CD8-positive, alpha-beta memory T cell (primary cell): ENCODE measurements at places on chromosomes 11 and 22. TPM values are rescaled to one million over a fixed set of nuclear protein-coding genes. Genes with fewer than 3 reads are reported as not detected.

SMIM38 gene
- total RNA-seq, result 1.8 TPM

GRCh38 chr11:115069599-115069998, 391.3 kb downstream of the NXPE2 start:
- H3K4me3 ChIP-seq, result no peak overlapping the region
- H3K27me3 ChIP-seq, result no peaks in the 10 kb centered on the region
- H3K27ac ChIP-seq, result no peak overlapping the region
- H3K4me1 ChIP-seq, result no peaks in the 10 kb centered on the region
- no peaks in the 10 kb centered on the region for H3K36me3 ChIP-seq

POU2F3 gene
- total RNA-seq, result not detected

OR8D4 gene
- total RNA-seq, result not detected

POU2AF3 gene
- not detected for total RNA-seq

MB gene
- total RNA-seq, result 2.5 TPM

NUP50 gene
- 172 TPM for total RNA-seq

GRCh38 chr11:126468102-126468521, 112.6 kb downstream of the ST3GAL4 start:
- no peaks in the 10 kb centered on the region for H3K27me3 ChIP-seq
- no peaks in the 10 kb centered on the region for H3K36me3 ChIP-seq
- no peak for DNase-seq
- H3K27ac ChIP-seq, result no peak overlapping the region
- H3K4me1 ChIP-seq, result peaks cover 14% of the 10 kb centered on the region
- H3K4me3 ChIP-seq, result no peak overlapping the region

DNA sequence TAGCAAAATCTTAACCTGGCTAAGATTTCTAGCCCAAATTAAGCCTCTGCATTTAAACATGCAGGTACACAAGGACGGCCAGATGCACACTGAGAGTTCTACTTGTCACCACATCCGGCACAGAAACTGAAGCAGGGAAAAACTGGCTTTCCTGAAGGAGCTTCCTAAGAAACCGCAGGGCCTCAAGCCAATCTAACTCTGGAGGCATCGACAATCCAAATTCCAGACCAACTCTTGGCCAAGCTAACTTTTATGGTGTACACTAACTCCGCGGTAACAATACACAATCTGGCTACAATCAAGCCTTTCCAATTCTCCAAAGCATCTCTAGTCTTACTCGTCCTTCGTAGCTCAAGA, 1.2 kb downstream of the MSANTD2 start:
- peaks cover 29% of the 10 kb centered on the region for H3K4me1 ChIP-seq
- no peak for DNase-seq
- H3K36me3 ChIP-seq, result no peaks in the 10 kb centered on the region
- H3K27ac ChIP-seq, result peak overlapping the region; percentile 94

DNA sequence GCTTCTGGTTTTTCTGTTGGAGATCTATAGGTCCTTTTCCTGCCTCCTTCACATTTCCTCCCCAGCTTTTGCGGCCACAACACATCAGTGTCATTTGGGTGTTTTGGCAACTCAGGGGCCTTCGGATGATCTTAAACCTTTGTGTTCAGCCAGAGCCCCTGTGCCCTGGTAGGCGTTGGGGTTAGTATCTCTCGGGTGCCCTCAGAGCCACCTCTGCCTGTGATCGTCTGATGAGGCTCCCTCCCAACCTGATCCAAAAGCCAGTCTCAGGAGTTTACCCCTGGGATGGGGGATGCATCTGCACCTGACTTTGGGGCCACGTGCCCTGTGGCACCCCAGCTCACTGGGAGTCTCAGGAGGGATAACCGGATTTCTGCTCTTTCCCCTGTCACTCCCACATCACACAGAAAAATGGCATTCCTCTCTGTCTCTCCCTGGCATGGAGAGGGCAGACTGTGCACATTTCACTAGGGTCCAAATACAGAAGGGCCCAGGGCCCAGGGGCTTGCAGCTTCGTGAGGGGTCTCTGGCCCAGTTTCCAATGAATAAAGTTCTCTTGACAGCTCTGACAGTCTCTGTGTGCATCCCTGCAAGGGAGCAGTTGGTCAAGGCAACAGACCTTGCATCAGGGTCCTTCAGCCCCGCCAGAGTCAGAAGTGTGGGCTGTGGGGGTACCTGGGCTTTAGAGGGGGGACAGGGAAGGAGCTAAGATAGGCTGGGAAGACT, 2.6 kb downstream of the RNF26 start:
- no peaks in the 10 kb centered on the region for H3K36me3 ChIP-seq
- DNase-seq, result no peak
- H3K27me3 ChIP-seq, result peaks cover 33% of the 10 kb centered on the region
- H3K4me3 ChIP-seq, result no peak overlapping the region
- H3K27ac ChIP-seq, result no peak overlapping the region
- H3K4me1 ChIP-seq, result peaks cover 14% of the 10 kb centered on the region

DNA sequence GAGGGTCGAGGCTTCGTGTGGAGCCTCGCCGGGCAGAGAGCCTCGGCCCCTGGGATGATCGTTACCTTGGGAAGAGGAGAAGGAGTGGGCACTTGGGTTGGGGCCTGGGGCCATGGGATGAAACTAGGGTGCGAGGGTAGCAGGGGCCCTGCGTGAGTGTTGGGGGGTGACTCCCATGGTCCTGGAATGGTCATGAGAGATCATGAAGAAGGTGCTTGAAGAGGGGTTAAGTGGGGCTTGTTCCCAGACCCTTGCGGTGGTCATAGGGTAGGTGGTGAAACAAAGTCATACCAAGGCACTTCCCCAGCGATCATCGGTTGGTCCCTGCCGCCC, 284 bp downstream of the CCS start:
- H3K4me3 ChIP-seq, result peak overlapping the region; percentile 96
- peaks cover 25% of the 10 kb centered on the region for H3K4me1 ChIP-seq
- H3K36me3 ChIP-seq, result no peaks in the 10 kb centered on the region
- H3K27me3 ChIP-seq, result no peaks in the 10 kb centered on the region
- no peak for DNase-seq

PNPLA3 gene
- 0.16 TPM for total RNA-seq

- H3K4me1 ChIP-seq, result no peaks in the 10 kb centered on the region
- no peak overlapping the region for H3K27ac ChIP-seq
- H3K36me3 ChIP-seq, result no peaks in the 10 kb centered on the region
Observed at GRCh38 chr11:113998574-113998973, 23.7 kb downstream of the HTR3A start.

DNA sequence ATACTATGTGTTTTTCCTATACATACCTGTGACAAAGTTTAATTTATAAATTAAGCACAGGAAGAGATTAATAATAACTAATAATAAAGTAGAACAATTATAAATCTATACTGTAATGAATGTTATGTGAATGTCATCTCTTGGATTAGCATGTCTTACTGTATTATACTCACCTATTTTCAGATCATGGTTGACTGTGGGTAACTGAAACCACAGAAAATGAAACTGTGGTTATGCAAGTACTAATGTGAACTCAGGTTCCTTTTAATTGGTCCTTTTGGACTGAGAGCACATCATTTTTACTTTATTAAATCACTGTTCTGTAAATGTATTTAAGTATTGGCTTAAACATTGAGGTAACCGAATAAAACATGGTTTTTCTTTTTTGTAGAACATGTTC, 108.8 kb downstream of the PPP6R3 start:
- peaks cover 5% of the 10 kb centered on the region for H3K4me1 ChIP-seq
- H3K27ac ChIP-seq, result no peak overlapping the region
- no peaks in the 10 kb centered on the region for H3K27me3 ChIP-seq
- peaks cover 58% of the 10 kb centered on the region for H3K36me3 ChIP-seq

DNA sequence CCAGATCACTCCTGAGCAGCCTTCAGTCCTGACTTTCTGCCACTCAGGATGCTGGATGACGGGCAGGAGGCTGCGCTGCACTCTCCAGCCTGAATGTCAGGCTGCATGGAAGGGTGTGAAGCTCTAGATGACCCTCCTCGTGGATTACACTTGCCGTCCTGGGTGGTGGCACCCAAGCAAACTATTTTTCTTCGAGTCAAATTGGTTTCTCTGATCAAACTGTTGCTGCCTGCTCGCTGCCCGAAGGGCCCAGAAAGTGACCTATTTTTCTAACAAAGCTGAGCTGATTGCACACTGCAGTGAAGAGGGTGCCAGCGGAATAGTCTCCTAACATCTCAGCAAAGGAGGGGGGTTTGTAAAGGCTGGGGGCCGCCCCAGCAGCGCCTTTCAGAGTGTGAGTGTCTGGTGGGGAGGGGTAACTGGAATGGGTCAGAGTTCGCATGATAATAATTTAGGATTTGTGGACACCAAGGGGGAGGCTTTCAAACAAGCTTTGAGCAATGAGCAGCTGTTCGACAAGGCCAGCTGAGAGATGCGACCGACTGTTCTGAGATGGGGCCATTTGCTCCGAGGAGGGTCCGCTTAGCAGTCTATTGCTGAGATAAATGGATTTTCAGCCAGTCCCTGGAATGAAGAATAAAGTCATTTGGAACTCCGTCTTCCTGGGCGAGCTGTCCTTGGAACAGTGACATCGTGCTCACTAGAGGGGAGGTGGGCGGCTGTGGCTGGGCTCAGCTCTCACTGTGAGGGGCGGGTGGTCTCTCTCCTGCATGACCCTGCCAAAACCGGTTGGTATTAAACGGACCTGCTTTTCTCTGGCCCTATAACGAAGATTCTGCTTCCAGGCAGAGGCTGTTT, 537.6 kb downstream of the BRD1 start:
- H3K36me3 ChIP-seq, result no peaks in the 10 kb centered on the region
- H3K4me1 ChIP-seq, result no peaks in the 10 kb centered on the region
- no peak for DNase-seq
- H3K4me3 ChIP-seq, result no peak overlapping the region

- H3K27ac ChIP-seq, result no peak overlapping the region
- H3K36me3 ChIP-seq, result no peaks in the 10 kb centered on the region
- no peak overlapping the region for H3K4me3 ChIP-seq
- no peaks in the 10 kb centered on the region for H3K27me3 ChIP-seq
- H3K4me1 ChIP-seq, result no peaks in the 10 kb centered on the region
Observed at GRCh38 chr11:2846056-2846455, 39.5 kb downstream of the CDKN1C start.

- DNase-seq, result no peak
- no peaks in the 10 kb centered on the region for H3K4me1 ChIP-seq
Observed at GRCh38 chr11:34865261-34865660, 50.9 kb downstream of the APIP start.

- no peaks in the 10 kb centered on the region for H3K27me3 ChIP-seq
- no peak overlapping the region for H3K4me3 ChIP-seq
Observed at GRCh38 chr11:81802591-81802990, 931.1 kb downstream of the FAM181B start.

DNA sequence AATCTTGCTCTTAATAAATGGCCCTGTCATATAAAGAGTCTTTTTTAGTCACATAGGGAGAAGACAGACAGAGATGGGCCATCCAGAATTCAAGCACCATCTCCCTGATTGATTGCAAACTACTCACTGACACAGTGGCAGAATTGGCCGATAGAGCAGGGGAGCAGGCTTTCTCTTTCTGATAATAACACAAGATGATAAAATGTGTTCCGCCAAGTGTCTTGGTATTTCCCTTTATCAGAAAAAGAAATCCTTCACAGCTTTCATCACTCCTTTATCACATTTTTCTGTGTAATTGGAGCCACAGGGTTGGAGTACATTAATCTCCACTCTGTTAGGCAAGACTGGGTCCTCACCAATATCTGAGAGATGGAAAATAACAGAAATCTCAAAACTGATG, 406.0 kb downstream of the TMEM135 start:
- no peaks in the 10 kb centered on the region for H3K4me1 ChIP-seq
- H3K4me3 ChIP-seq, result no peak overlapping the region
- no peak for DNase-seq
